ENCODE measurements at places on chromosomes 2 and 18. TPM values are rescaled to one million over a fixed set of nuclear protein-coding genes. Genes with fewer than 3 reads are reported as not detected.

- no peak for DNase-seq
Measured at GRCh38 chr2:123303731-123304130, 721.4 kb upstream of the CNTNAP5 start.

DNA sequence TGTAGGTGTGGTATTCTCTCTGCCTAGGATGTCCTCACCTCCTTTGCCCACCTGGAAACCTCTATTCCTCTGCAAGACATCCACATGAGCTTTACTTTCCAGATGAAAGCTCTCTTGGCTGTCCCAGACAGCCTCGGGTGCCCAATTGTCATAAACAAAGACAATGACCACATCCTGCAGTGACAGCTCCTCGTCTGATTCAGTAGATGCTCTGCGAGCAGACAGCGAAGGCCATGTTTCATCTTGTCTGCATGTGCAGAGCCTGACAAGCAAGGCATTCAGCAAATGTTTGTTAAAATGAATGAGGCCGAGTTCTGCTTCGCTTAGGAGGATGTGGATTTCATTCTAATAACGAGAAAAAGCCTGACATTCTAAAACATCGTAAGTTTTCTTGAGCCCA lies 150.9 kb downstream of the MTCL1 start:
- DNase-seq = no peak

GRCh38 chr2:29273685-29274611 lies 158.7 kb downstream of the CLIP4 start:
- no peak for DNase-seq

DNA sequence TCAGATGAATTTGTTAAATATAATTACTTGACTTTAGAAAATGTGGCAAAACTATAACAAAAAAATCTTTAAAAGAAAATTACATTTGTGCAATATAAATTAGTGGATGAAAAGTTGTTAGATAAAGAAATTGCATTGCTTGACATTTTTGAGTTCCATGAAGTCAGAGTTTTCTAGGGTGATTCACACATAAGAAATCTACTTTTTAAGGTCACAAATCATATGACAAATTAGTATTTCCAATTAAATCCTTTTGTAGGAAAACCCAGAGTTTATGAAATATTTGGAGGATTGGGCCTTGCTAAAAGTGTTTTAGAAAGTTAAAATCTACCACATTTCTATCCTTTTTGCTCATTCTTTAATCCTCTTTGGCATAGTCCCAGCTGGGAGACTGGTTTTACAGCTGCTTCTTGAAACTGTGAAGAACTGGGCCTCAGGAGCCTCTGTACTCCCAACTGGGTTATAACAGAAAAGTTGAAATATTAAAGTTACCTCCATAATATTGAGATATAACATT lies 289.2 kb downstream of the LRRTM4 start:
- DNase-seq = no peak

DNA sequence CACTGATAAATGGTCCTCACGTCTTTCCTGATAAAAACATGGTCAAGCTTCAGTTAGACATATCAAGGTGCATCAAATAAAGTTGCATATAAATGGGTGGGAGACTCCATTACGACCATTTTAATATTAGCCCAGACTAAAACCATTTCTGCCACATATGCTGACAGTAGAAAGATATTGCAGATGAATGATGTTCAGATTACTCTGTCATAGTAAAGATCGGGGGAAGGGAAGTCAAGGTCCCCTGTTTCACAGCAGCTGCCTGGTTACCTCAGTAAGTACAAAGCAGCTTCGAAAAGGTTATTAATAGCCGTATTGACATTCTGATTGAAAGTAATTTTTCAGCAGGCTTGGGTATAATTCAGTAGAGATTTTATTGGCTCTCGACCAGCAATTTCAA lies 927.7 kb upstream of the CDH2 start:
- DNase-seq = no peak

The POTEI gene
- total RNA-seq = not detected

- no peak for DNase-seq
Measured at GRCh38 chr2:8195784-8196183, 486.1 kb upstream of the ID2 start.

The CCDC121 gene
- 6.5 TPM for total RNA-seq

GRCh38 chr2:163373496-163373895 lies 362.3 kb downstream of the FIGN start:
- DNase-seq = no peak

DNA sequence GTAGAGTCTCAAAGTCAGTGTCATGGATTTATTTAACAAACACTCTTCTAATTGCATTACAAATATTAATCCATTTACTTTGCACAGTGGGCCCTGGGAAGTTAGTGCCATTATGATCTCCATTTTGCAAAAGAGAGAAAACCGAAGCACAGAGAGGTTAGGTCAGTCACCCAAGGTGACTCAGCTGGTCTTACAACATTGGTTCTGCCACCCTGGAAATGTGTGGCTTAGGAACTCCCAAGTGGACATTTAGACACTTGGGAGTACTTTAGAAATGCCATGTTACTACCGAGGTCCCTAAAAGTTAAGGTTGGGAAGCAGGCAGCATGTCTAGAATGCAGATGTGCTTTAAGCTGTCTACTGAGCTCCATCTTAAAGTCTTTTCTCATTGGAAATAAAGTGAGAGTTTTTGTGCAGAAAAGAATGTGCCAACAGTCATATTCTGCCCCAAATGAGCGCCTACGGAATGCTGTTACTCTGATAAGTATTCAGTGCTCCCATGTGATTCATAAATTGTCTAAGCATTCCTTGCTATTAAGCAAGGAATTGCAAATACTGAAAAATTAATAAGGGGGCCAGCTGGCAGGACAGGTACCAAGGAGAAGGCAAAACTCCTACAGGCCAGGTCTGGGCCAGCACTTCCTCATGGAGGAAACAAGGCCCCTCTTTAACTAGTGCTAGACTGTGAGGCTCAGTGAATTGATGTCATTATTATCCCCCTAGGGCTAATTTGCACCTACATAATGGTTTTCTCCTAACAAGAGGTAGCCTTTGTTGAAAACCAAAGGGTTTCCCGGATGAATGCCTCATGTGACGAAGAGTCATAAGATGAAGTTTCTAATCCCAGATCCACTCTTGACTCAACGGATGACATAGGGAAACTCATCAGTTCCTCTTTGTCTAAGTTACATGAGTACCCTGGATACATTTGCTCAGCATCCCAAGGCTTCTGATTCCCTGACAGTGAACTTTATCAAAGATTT lies 16.3 kb downstream of the NRP2 start:
- DNase-seq = no peak

All from left ventricle myocardium superior (tissue), 1 donor.